ENCODE measurements at places on chromosomes 11 and 22.

GRCh38 chr22:17106785-17107546 lies 14.2 kb downstream of the TMEM121B start:
- no peak for DNase-seq

DNA sequence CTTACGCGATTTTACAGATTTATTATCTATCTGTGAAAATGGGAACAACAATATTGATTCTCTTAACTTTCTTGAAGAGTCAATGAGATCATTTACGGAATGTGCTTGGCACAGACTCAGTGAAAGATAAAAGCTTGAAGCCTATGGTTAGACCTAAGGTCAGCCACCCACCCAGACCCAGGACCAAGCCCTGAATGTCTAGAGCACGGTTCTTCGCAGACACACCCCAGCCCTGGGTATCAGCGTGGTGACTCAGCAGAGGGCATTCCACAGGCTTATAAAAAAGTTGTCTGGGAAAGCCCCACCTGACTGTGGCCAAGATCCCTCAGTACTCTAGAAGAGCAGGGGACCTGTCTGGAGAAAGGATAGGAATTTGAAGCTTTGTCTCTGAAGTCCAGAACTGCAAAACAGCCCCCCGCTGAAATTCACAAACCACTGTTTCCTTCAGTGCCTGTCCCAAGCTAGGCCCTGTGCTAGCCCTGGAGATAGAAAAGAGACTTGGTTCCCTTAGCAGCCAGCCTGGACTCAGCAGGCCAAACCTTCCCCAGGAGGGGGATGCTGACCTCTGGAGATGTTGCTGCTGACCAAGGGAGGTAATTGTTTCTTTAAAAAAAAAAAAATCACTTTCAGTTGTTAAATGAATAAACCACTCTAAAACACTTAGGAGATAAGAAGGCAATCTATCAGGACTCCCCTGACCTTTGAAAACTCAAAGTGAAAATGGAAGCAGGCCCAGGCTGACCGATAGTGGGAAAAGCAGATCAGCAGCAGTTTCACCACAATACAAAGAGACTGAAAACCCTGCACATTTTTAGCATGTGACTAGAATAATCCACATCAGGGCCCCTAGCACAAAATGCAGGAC lies 114.0 kb downstream of the ABTB2 start:
- no peak for DNase-seq

GRCh38 chr11:73298233-73298632 lies 9.8 kb upstream of the ARHGEF17 start:
- no peak for DNase-seq

GRCh38 chr11:70122490-70123198 lies 44.5 kb downstream of the ANO1 start:
- DNase-seq = no peak

GRCh38 chr11:115458877-115459276 lies 45.3 kb downstream of the CADM1 start:
- DNase-seq = no peak

GRCh38 chr11:123143921-123144320 lies 51.1 kb downstream of the CLMP start:
- DNase-seq = no peak

DNA sequence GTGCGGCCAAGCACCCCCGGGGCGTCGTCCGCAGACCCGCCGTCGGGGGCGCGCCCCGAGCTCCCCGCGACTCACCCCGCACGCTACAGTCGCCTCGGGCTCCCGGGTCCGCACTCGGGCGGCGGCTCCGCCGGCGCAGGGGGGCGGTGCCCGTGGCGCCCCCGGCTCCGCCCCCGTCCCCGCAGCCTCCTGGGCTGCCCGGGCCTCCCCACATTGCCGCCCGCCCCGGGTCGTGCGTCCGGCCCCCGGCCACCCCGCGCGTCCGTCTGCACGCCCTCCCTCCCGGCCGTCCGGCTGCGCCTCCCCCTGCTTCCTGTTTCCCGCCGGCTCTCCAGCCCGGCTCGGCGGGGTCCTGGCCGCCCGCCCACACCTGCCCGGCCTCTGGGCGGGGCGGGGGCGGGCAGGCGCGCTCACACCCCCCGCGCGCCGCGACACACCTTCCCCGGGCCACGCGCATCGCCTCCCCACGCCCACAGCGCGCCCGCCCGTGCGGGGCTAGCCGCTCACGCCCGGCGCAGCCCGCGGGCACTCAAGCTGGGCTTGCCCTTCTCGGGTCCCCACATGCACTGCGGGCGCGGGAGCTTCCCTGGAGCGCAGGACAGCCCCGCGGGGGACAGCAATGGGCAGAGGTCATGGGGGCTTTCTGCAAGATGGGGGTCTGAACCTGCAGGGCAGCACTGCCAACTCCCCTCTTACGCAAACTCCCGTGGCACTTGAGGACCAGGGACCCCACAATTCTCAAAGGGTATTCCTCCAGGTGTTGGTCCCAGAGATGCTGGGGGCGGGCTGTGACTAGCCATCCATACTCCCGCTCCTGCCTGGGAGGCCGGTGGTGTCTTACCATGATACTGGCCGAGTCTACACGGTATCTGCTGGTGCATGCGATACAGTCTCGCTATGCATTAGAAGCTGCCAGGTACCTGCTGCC lies at the start of gene CARD10:
TSS of gene CARD10 (minus strand) at position 148 of the 928 bp plus-strand sequence. CDS start 215 bp downstream, outside the sequence.
- no peak for DNase-seq

- no peak for DNase-seq
Measured at GRCh38 chr11:91538065-91538464, 686.6 kb upstream of the FAT3 start.

DNA sequence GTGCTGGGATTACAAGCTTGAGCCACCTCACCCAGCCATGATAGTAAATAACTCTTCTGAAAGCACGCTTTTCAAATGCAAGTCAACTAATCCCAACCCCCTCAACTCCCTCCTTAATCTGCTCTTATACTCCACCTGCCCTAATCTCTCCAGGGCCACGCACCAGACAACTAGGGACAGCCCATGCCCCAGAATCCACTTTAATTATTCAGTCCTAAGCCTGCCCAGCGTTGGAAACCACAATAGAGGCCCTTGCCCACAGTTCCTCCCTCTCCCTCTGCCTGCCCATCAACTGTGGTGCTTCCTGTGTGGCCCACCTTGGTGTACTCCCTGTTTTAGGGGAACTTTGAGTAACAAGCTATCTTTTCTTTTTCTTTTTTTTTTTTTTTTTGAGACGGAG lies 2.7 kb upstream of the VPREB3 start:
- DNase-seq = no peak

DNA sequence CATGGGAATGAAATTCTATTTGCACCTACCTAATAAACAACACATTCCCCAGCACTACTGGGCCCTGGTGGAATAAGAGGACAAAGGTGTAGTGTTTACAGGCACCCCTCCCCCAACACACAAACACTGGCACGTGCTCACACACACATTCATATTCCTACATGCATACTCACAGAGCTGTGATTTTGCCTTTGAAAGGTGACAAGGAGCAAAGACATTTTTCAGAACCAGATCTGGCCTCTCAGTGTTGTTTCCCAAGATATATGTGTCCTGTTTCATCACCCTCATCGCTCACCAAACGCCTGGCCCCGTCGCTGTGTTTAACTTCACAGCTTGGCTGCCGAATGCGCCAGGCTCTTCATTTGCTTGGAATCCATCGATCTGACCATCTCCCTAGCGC lies 292.6 kb downstream of the NTM start:
- DNase-seq = no peak

DNA sequence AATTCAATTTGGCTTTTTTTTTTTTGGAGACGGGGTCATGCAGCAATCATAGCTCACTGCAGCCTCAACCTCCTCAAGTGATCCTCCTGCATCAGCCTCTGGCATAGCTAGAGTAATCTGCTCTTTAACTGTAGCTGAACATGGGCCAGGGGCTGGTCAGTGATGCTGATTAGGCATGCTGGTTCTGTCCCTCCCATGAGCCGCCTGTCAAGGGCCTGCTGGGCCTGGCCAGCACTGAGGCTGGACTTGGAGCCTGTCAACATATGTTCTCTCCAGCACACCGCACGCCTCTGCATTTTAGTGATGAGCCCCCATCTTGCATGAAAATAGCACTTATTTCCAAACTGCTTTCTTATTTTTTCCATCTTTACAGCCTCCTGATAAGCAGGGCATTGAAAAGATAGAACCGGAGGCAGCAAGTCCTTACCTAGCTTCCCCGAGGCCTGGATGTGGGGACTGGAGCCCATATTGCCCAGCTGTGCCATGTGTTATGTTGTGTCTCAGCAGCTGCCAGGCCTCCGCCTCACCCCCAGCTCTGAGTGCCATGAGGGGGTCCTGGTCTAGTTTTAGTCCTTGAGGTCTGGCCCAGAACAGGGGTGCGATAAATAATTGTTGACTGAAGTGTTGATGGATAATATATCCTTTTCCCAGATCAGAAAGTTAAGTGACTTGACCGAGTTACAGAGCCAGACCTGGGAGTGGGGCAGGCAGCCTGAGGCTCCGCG lies 80.0 kb downstream of the CTTN start:
- DNase-seq = no peak

DNA sequence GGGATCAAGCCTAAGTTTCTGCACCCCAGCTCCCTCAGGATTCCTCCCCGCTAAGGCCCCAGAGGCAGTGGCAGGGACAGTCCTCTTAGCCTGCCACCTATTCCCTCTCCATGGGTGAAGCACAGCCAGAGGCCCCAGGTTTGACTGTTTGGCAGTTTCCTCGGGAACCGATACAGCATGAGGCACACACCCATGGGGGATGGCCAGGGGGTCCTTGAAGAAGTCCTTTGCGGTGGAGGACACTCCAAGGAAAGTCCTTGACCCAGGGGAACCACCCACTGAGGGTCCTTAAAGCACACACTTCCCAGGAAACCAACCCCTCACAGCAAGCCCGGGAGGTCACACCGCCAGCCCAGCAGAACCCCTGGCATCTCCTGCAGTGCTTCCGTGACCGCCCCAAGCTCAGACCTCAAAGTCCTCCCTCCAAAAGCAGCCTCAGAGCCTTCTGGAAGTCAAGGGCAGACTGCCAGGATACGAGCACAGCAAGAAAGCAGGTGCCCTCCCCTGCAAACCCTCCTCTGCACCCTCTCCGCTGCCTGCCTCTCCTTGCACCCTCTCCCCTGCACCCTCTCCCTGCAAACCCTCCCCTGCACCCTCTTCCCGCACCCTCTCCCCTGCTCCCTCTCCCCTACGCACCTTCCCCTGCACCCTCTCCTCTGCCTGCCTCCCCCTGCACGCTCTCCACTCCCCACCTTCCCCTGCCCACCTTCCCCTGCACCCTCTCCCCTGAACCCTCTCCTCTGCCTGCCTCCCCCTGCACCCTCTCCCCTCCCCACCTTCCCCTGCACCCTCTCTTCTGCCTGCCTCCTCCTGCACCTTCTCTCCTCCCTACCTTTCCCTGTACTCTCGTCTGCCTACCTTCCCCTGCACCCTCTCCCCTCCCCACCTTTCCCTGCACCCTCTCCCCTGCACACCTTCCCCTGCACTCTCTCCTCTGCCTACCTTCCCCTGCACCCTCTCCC lies 1.4 kb downstream of the SIGIRR start:
- no peak for DNase-seq

DNA sequence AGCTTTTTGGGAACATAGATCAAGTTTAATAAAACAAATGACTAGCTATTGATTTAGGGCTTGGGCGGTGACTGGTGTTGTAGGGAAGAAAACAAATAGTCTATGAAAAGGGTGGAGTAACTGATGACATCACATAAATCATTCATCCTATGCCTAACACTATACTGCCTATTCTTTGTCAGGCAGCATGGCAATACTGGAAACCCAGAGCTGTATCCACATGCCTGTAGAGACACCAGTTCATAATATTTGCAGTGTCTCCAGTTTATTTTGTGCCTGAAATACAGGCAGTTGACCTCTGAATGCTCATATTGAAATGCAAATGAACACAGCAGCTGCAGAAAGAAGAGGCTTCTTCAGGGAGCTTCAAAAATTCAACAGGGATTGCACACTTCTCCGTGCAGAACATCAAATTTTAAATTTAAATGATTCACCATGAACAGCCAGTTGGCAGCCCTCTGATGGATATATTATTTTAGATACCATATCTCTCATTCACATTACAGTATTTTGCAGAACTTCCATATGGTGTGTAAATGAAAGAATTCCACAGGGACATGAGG lies 283.1 kb upstream of the CTSC start:
- DNase-seq = no peak

- no peak for DNase-seq
Measured at GRCh38 chr11:69950120-69950519, 128.0 kb upstream of the ANO1 start.

DNA sequence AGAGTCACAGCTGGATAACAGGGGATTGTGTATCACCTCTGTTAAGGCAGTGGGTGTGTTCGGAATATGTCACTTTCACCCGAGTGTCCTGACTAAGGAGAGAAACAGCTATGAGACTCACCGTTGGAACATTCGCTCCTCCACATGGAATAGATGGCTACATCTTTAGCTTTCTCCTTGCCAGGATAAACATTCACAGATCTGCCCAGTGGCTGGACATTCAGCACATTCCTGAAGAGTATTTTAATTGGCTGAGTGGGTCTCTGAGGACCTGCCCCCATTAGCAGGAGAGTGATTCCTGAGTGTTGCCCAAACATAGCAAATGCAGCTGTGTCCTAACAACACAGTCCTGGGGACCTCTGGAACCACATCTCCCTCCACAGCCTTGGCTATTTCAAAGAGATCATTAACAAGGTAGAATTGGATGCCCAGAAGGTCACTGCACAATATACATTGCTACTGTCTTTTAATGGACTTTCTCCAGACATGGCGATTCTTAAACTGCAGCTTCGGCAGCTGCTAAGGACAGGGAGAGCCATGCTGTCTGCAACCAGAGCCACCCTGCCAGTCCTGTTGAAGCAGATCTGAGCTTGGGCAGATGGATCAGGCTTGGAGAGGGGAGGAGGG lies 435.0 kb upstream of the CADM1 start:
- DNase-seq = no peak

DNA sequence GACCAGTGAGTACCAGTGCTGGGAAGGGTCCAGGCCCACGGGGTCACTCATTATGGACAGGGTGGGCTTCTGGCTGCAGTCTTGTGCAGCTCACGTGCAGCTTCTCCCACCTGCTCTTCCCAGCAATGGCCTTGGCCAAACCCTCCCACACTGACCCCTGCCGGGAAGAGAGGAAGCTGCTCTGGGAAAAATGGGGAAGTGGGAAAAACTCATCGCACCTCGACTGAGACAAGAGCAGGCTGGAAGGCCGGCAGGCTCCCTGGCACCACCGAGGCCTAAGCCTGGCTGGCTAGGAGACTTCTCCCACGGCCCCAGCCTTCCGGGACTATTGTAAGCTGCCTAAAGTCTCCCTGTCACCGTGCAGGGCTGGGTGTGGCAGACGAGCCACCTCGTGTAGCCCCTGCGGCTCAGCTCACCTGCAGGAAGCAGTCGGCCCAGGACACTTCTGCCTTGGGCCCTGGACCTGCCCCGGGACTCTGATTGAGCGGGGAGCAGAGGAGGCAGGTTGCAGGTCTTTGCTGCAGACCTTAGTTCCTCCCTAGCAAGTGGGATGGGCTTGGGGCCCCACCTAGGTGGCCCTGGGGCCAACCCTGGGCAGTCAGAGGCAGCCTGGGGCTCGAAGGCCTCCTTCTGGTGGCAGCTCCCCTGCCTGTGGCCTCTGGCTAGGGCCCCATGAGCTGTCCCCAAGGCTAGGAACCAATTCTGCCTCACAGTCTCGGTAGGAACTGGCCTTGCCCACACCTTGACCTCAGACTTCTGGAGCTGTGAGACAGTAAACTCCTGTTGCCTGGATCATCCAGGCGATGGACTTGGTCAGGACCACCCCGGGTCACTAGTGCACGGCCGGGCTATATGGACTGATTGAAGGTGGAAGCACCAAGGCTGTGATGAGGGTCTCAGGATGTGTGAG lies 23.1 kb downstream of the MRGPRG start:
- no peak for DNase-seq

- DNase-seq = no peak
Measured at GRCh38 chr11:83779876-83780275, 493.7 kb upstream of the CCDC90B start.
